ENCODE measurements at places on chromosomes 1 and 21.

- no peak for DNase-seq
Measured at GRCh38 chr1:185376840-185377635, 60.0 kb upstream of the IVNS1ABP start.

DNA sequence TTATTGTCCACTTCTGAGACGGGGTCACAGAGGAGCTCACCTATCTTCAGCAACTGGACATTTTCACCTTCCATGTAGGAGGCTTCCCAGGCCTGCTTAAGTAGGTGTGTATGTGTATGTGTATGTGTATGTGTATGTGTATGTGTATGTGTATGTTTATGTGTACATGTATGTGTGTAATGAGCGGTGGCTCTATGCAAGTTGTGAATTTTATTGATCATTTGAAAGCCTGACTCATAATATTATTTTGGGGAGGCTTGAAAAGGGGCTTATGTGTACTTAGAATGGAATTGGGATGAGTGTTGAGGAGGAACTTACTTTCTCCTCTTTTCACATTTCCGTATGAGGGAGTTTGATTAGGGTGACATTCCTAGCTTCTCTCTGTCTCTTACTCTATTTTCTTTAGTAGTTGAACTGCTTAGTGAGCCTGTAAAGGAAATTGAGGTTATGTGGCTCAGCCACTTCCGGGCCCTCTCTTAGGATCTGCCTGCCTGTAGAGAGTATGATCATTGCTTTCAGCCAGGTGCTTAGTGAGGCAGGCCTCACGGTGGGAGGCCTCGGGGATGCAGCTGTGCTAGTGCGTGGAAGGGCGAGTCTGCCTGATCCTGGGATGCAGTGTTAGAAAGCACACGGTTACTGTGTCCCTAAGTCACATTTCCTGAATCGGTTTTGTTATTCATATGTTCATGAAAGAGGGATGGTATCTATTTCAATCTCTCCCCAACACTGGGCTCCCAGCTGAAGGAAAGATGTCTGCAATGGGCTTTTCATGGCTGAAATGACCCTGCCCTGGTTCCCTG is 61.0 kb downstream of the IER5 start:
- DNase-seq = no peak

- peak; percentile 70 for DNase-seq
Measured at GRCh38 chr1:20787840-20788795, 1.0 kb upstream of the HP1BP3 start.

- peak; percentile 70 for DNase-seq
Measured at GRCh38 chr1:32742199-32742947, 39.8 kb upstream of the SYNC start.

GRCh38 chr1:223319398-223319797 is 44.6 kb downstream of the SUSD4 start:
- no peak for DNase-seq

All from islet precursor cell (in vitro differentiated cells).